ENCODE measurements at places on chromosomes 4 and X.

GRCh38 chr4:11483046-11483445, 54.4 kb upstream of the HS3ST1 start:
- no peak for DNase-seq

- DNase-seq, result no peak
Observed at GRCh38 chr4:10040049-10040892, 19.0 kb upstream of the SLC2A9 start.

DNA sequence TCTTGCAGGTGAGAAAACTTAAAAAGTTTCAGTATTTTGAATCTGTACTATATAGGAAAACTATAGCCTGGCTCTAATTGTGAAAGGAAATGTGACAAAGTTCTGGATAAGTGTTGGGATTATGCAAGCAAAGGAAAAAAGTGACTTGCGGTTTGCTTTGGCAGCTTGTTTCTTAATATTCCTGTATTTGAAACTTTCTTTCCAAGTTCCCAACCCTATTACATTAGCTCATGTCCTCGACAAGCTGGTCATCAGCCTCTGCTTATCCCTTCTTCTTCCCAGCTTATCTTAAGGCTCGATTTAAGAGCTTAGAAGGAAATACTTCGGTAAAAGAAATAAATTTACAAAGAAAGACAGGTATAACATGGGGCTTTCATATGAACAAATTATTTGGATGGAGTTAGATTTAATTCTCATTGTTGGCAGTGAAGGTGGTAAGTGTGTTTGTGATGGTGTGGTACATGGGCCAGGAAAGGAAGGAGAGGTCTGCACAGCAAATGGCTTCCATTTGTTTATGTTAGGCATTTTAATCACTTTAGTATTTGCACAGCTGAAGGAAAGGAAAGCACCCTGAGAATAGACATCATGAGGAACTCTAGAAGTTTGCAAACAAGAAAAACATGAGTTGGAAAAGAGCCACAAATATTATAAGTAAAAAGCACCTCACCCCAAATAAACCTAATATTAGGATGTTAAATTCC, 5.1 kb upstream of the MYOZ2 start:
- DNase-seq, result no peak

DNA sequence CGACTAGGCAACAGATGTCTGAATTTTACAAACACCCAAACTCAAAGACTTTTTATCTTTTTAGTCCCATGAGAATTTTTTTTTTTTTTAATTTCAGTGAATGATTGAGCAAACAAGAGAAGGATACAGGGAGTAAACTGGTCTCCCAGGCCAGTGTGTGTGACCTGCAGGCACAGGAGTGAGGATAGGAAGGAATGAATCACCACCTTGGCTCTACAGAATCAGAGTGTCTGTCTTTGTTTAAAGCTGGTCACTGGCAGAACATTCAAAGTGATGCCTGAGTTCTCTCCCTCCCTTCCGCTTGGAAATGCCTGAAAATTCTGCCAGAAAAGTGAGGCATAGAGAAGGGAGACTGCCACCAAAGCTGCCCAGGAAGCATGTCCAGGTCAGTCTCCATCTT, 69.5 kb downstream of the PARM1 start:
- DNase-seq, result no peak

DNA sequence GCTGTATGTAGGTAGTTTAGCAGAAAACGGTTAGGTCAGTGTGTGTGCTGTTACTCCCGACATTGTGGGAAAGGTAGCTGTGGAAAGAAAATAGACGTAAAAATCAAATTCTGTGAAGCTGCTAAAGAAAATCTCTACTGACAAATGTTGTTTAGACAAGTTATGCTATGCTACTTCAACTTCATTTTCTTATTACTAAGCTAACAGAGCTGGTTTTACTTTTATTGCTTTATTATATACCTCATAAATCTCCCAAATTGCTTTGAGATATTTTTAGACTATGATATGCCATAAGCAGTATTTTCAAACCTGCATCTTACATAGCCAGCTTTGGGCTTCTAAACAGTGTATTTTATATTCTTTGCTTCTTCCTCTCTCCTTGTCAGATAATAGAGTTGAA, 108.2 kb upstream of the PACRGL start:
- no peak for DNase-seq

DNA sequence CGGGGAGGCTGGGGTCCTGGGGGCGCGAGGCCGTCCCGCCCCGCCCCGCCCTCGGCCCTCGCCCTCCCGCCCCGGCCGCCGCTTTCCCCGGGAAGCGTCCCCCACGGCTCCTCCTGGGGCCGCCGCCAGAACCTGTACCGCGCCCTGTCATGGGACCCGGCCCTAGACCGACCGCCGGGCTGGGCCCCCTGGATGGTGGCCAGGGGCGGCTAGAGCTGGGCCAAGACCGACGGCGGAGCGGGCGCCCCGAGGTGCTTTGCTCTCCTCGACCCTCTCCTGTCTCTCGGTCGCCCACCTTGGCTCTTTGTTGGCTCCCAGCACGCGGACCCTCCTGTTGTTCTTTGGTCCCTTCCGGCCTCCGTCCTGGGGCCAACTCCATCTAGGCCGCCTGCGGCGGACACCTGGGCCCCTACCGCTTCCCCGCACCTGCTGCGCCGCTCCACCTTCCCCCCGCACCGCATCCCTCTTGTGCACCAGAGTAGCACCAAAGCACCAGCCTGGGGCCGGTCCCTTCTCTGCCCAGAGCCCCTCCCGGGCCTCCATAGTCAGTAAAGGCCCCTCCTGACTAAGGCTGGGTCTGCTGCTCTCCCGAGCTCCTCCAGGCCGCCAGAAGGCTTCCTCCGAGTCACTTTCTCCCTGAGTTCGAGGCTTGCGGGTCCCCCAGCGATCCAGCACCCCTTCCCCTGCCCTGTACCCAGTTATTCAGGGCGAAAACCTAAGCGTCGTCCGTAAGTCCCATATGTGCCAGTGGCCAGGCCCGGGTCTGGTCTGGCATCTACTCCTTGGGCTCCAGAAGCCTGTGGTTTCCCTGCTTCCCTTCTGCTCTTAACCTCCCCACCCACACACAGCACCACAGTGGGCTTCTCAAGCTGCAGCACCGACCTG, 587 bp downstream of the TACC3 start:
- no peak for DNase-seq

DNA sequence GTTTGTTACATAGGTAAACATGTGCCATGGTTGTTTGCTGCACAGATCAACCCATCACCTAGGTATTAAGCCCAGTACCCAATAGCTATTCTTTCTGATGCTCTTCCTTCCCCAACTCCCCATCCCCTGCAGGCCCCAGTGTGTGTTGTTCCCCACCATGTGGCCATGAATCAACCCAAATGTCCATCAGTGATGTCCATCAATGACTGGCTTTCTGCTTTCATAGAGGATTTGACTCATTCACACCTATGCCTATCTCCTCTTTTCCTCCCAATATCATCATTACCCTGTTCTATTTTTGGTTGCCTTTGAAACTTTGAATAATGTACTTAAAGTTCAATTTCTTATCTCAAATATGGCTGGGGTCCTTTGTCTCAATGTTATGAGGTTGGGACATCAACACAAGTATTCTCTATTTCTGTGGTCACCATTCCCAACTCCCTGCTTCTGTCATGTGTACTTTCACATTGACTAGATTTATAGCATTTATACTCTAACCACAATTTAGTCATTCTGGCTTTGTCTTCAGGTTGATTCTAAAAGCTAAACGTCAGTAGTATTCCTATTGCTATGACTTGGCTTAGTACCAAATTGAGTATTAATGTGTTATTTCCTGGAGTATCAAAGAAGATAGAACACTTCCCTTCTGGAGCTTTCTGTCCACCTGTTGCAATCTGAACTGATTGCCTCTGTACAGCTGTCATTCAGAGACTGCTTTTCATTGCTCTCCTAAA, 107.2 kb downstream of the TAB3 start:
- no peak for DNase-seq

DNA sequence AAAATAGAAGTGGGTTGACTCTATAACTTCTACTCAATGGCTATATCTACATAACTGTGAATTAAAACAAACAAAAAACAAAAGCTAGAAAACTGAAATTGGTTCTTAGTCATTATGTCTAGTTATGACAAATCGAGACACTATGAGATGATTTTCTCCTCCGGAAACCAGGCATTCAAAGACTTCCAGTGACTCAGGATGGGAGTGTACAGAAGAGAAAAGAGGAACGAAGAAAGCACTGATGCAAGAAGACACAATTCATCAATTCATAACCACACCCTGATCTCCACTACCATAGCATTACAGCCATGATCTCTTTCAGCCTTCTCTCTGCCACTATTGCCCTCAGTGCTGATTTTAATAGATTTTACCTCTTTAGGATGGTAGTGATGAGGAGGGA, 253.6 kb downstream of the CBLL2 start:
- no peak for DNase-seq

DNA sequence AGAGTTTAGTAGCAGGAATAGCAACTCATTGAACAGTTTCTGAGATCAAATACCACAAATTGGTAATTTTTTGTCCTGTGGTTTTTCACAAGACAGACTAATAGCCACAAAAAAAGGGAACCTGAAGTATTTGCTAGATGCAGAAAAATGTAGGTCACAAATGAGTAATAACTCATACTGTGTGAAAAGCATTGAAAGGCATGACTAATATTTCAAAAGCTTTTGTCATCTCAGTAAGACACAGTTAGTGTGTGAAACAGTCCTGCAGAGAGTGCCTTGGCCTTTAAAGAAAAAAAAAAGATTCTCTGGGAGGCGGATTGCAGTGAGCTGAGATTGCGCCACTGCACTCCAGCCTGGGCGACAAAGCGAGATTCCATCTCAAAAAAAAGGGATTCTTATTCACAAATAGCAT, 31.4 kb upstream of the SLC25A31 start:
- DNase-seq, result no peak

DNA sequence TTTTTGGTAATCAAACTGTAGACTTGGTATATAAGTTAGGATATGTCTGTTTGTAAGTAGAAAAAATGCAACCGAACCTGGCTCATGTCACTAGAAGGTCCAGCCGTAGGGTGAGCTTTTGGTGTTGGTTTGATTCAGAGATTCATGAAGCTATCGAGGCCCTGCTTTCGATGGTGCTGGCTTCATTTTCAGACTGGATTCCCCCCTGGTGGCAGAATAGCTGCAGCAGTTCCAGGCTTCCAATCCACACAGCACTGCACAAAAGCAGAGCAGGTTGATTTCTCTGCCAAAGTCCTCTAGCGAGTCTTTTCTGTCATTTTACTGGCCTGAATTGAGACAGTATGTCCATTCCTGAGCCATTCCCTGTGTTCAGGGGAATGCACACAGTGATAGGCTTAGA, 33.1 kb downstream of the PDK3 start:
- DNase-seq, result no peak

- no peak for DNase-seq
Observed at GRCh38 chr4:123506011-123506695, 109.6 kb downstream of the SPRY1 start.

DNA sequence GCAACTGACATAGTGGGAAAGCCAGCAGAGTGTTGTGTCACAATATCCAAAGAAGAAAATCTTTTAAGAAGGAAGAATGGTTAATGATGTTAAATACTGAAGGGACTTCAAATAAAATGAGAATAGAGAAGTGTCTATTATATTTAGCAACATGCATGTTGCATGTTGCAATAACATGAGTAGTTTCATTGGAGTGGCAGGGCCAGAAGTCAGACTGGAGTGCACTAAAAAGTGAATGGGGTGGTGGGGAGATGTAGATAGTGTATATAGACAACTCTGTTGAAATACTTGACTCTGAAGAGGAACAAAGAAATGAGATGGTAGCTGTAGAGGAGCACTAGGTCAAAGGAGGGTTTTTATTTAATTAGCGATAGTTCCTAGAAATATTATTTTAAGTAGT, 9.5 kb upstream of the AMMECR1 start:
- no peak for DNase-seq

All from stimulated activated CD4-positive, alpha-beta T cell treated with anti-CD3 and anti-CD28 coated beads, Interleukin-1b, Interleukin-23, amount 100 ng/mL, for 4 hours (primary cell).